ENCODE measurements at places on chromosomes 6 and 20.

GRCh38 chr6:113591896-113592827 is 265.0 kb upstream of the MARCKS start:
- DNase-seq = peak; percentile 36

DNA sequence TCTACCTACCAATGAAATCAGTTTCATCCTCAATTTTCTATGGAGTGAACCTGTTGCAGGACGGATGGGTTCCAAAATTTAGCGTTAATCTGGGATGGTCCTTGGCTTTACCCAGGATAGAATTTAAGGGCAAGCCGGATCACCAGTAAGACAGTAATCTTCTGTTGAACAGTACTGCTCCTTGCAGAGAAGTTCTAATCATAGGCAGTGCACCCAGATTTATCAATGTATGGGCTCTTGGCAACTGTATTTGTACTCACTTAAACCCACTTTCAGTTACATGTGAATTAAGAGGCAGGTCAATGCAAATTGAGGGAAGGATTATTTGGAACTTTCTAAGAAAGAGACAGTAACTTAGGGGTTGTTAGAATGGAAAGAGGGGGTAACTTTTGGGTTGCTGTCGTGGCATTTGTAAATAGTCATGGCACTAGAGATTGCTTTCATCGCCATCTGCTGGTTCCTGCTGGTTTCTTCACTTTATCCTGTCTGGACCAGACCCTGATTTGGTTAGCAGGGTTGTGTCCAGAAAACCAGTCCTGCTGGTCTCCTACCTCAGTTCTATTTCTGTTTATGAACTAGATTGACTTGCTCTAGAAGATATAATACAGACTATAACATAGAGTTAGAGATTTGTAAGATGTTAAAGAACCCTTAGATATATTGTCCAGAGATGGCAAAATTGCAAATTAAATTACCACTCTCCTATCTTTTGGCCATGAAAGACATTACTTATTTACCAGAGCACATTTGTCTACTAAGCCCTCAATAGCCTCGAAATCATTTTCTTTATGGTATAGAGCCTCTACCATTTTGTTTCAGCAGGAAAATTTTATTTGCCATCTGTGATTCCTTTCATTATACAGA is 646.3 kb downstream of the UTRN start:
- DNase-seq = peak; percentile 50

GRCh38 chr20:52190437-52191131 is 995 bp downstream of the ZFP64 start:
- DNase-seq = peak; percentile 29

GRCh38 chr6:39389484-39389767 is 66.9 kb upstream of the KCNK16 start:
- DNase-seq = peak; percentile 46

All from fibroblast of skin of scalp (primary cell).